ENCODE measurements at places on chromosomes 1 and 21.

DNA sequence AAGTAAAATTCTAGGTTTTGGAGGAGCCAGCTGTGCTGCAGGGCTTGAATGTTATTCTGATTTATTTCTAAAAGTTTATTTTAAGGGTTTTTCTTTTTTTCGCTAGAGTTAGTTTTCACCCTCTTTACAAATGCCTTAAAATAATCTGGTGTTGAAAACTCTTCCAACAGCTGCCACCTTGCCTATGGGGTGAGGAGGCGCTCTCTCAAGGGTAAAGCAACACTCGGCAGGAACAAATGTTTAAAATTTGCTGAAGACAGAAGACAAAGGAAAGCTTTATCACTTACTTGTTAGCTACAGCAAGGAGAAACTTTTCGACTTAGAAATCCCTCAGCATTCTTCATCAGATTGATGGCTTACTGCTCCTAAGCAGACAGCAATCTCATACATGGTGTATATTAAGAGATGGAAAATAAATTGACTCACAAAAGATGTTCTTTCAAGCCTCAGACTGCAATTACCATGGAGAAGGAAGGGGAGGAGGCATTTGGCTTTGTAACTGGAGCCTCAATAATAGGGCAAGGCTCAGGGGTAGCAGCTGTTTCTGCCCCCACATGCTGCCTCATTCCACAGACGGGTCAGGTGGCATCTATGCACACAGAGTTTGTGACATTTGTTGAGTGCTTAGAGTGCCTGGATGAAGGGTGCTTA, 79.8 kb upstream of the RALGPS2 start:
- DNase-seq: no peak

GRCh38 chr1:166882893-166883292, 6.8 kb upstream of the TADA1 start:
- DNase-seq: no peak

DNA sequence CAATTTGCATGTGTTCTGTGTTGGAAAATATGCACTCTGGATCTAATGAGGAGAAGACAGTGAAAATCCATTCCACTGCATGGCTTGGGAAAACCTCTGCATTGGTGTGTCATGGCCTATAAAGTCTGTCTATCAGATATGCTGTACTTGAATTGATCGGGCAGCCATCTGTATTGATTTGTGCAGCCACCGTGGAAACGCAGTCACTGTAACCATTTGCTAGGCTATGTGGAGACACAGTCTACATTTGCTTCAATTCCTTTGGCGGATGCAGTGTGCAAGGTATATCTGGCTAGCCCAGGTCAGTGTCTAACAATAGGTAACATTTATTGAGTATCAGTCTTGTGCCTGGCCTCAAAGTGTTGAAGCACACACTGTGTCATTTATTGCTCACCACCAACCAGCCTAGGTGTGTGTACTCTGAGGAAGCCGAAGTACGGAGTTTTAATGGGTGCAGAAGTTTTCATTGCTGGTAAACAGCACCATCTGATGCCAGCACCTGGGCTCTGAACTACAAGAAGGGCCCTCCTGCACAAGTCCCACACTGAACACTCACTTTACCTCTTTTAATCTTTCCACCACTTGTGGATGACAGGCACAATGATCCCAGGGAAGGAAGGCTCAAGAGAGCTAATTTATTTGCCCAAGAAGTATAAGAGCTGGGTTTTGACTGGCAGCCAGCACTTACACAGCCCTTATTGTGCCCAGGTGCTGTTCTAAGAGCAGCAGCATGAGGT, 83.4 kb downstream of the DAB1 start:
- DNase-seq: no peak

DNA sequence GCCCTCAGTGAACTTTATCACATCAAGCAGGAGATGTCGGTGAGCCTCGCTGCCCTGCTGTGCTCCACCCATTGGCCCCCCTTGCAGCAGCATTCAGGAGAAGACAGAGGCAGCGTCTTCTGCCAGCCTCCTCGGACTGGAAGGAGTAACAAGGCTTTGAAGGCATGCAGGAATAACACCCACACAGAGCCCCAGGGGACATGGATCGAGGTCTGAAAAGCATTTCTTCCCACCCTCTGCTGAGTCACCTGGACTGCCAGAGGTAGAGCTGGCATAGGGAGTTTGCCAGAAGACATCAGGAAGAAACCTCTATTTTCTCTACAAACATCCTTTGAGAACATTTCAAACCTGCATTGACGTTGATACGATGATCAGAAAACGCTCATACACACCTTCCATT, 42.9 kb downstream of the COL18A1 start:
- no peak for DNase-seq

DNA sequence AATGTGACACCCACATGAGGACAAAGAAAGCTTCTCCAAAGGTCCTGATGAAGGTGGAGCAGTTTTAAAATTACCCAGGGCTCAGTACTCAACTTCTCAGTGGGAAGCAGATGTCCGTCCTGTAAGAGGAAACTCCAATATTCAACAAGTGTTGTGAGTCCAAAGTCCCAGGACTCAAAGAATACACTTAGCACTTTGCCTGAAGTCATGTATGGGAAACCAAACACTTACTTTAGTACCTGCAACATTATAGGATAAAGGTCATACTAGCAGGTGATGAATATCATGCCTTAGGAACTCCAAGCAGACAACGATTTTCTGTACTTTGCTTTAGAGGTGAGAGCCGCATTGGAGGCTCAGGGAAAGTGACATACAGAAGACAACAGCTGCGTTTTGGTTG, 37.2 kb upstream of the ST6GALNAC3 start:
- no peak for DNase-seq

- DNase-seq: no peak
Measured at GRCh38 chr21:41638201-41638790, 128.6 kb downstream of the RIPK4 start.

DNA sequence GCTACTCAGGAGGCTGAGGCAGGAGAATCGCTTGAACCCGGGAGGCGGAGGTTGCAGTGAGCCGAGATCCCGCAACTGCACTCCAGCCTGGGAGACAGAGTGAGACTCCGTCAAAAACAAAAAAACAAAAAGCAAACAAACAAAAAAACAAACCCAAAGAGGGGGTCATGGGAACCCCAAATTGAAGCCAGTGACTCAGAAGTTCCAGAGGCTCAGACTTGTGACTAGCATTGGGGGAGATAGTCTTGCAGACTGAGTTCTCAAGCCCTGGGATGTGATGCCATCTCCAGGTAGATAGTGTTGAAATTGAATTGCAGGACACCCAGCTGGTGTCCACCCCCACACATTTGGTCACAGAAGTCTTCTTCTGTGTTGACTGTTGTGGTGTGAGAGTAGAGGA, 24.9 kb upstream of the ENO1 start:
- DNase-seq: no peak

- no peak for DNase-seq
Measured at GRCh38 chr1:50681931-50682330, 258.7 kb upstream of the DMRTA2 start.

- DNase-seq: no peak
Measured at GRCh38 chr1:34736692-34737091, 18.2 kb upstream of the GJB5 start.

DNA sequence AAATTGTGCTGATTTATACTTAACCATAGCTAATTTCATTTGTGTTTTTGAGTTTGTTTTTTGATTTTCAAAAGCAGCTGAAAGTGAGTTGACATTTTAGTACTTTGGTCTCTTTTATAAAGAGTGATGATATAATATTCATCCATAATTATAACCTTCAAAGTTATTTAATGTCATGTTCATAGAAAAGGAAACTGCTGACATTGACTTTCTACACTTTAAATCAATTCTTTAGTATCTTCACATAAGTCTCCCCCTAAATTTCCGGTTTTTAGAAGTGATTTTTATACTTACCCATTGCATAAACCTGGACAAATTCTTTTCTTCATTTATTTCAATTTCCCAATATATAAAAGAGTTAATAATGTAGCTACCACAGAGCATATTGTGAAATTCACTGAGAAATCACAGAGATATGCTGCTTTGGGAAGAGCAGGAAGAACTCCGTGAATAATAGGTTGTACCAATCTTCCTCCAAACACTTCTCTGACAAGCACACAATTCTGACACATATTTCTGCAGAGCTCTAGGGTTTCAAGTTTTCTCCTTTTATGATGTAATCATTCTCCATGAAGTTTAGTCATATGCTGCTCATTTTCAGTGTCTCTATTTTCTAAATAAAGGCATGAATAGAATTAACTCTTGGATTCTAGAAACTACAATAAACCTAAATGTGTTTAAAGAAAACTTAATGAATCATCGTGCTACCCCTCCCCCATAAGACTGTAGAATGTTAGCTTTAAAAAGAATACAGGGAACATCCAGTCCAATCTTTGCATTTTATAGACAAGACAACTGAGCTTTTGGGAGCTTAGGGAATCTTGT, 25.6 kb upstream of the CDC42BPA start:
- DNase-seq: no peak

DNA sequence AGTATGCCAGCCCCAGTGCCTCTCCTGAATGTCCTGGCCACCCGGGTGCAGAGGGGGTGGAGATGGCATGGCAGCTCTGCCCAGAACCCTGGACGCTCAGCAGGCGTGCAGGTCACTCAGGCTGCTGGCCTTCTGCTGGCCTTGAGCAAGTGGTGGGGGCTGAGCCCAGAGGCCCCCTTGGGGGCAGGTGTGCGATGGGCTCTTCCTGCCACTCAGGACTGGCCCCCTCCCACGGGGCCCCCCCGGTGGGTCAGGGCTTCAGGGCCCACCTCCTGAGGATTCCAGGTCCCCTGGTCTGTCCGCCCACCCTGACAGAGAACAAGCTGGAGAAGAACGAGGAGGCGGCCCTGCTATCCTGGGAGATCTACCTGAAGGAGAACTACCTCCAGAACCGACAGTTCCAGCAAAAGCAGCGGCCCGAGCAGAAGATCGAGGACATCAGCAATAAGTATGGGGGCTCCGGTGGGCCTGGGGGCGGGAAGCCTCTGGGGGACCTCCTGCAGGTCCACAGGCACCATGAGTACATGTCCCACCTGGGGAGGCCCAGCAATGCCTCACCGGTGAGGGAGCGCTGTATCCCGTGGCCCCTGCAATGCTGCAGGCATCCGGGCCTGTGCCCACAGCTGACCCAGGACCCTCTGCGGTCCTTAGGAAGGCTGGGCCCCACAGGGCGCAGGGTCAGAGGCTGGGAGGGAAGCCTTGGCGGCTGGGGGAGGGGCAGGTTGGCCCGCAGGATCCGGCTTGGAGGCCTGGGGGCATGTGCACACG, 37.0 kb upstream of the LRRC3 start:
- DNase-seq: no peak

GRCh38 chr21:27807596-27807995, 840.7 kb upstream of the ADAMTS5 start:
- DNase-seq: no peak

- DNase-seq: no peak
Measured at GRCh38 chr21:27143476-27143875, 176.6 kb upstream of the ADAMTS5 start.

DNA sequence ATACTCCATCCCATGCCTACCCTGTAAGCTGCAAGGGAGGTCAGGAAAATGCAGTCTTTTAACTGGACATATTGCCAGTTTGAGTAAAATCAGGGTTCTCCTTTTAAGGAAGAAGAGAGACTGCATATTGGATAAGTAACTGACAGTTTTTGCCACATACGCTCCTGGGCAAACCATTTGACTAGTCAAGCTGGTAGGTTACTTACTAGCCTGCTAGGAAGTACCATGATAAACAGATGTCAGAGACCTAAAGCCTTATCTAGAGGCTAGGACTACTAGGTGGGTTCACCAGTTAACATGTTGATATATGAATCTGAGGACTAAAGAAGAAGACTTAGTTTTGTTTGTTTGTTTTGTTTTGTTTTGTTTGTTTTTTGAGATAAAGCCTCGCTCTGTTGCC, 33.5 kb downstream of the EEIG2 start:
- no peak for DNase-seq

- no peak for DNase-seq
Measured at GRCh38 chr1:26067432-26067911, at the start of gene TRIM63. TRIM63 (minus strand) TSS chr1:26067630; CDS start chr1:26067494, 136 bp downstream.

- DNase-seq: no peak
Measured at GRCh38 chr1:30770150-30770549, 12.6 kb upstream of the LAPTM5 start.

GRCh38 chr1:48069662-48070395, 72.6 kb upstream of the TRABD2B start:
- DNase-seq: no peak

DNA sequence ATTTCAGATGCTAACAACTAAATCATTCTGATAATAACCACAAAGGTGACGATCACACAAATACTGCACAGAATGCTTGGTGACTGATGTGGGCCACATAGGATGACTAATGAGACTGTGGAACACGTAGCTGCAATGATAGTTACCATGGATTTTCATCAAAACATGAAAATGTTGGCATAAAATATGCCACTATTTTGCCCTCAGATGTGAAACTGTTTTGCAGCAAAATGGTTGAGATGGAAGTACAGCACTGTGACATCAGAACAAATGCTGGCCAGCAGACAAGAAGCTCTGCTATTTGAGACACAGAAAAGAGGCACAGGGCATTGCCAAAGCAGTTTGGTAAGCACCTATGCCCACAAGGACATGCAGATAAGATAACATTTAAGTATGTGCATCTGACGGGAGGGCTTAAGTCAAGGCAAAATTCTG, 83.8 kb downstream of the NIBAN1 start:
- no peak for DNase-seq

DNA sequence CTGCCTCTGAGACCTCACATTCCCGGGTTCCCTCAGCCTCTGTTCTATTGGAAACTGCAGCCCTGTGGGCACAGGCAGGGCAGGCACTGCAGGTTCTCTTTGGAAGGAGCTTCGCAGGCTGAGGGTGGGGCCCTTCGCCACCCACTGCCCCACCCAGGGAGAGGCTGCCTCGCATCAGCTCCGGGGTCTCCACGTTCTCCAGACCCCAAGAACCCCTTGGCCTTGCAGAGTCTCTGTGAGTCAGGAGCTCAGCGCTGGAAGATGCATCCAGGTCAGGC, 8.6 kb upstream of the C1orf159 start:
- DNase-seq: no peak

GRCh38 chr1:40382108-40382460, 8.6 kb downstream of the SMAP2 start:
- no peak for DNase-seq

DNA sequence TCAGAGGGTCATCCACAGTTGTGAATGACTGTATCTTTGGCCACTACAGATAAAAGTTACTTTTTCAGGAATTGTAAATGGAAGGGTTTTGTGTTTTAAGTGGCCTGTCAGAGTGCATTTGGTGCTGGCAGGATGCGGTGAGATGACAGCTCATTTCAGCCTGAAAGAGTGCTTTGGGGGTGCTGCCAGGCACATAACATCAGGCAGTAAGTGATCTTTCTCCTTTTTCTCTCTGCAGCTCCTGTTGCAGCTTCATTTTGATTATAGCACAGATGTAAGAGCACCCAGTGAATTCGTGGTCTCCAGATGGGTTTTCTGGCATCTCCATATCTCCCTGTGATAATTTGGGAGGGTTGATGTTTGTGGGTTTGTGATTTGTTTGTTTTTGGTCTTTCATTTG, 14.8 kb upstream of the FAM163A start:
- DNase-seq: no peak

- no peak for DNase-seq
Measured at GRCh38 chr1:81585371-81585770, 215.4 kb upstream of the ADGRL2 start.

- no peak for DNase-seq
Measured at GRCh38 chr1:43302721-43303470, 2.1 kb downstream of the TIE1 start.
